Stimulated activated CD8-positive, alpha-beta memory T cell treated with anti-CD3 and anti-CD28 coated beads, Interleukin-2, amount 100 ng/mL, for 1 hour (primary cell): ENCODE measurements at places on chromosomes 1 and 21.

DNA sequence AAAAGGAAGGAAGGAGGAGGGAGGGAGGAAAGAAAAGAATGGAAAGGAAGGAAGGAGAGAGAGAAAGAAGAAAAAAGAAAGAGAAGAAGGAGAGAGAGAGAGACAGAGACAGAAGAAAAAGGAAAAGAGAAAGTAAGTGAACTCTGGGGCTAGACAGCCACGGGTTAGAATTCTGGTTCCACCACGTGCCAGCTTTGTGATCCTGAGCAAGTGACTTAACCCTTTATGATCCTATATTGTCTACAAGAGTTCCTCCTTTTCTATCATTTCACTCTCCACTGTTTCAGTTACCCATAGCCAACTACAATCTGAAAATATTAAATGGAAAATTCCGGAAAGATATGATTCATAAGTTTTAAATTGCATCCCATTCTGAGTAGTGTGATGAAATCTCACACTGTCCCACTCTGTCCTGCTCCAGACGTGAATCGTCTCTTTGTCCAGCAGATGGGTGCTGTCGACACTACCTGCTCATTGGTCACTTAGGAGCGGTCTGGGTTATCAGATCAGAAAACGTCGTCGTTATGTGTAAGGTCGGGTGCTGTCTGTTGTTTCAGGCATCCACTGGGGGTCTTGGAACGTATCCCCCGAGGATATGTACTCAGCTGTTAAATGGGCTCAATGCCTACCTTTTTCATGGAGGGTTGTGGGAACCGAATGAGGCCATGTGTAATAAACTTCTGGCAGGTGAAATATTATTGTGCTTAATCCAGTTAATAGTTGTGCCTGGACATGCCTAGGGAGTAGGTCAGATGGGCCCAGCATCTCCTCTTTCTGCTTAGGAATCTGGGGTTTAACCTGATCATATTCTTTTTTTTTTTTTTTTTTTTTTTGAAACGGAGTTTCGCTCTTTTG lies 19.1 kb downstream of the TMEM51 start:
- no peak for DNase-seq

- DNase-seq, result no peak
These were observed 28.5 kb downstream of the HUNK start for GRCh38 chr21:31901315-31901714.

DNA sequence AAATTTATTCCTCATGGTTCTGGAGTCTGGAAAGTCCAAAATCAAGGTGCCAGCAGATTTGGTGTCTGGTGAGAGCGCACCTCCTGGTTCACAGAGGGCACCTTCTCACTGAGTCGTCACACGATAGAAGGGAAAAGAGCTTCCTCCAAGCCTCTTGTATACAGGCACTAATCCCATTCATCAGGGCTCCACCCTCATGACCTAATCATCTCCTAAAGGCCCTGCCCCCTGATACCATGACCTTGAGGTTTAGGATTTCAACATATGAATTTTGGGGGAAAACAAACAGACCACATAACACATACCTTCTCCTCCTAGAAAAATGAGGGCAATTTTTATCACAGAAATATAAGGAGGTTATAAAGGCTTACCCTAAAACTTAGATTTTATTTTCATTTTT lies 88.0 kb upstream of the NFIA start:
- DNase-seq, result no peak

DNA sequence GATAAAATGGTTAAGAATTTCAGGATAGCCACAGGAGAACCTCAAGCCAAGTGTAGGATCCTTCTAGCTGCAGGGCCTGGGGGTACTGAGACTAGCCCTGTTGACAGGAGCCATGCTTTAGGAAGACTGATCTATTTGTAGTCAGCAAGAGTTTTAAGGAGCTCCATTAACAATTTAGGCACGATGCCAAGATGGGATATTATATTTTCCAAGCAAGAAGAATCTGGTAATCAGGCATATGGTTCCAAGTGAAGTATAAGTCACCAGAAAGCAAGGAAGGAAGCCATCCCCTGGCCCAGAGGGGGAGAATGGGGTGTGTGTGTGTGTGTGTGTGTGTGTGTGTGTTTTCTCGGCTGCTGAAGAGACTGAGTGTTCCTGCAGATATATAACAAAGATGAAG lies 7.0 kb downstream of the IFNAR2 start:
- no peak for DNase-seq

GRCh38 chr21:35249636-35250035 lies 200.5 kb upstream of the RUNX1 start:
- DNase-seq, result no peak

- no peak for DNase-seq
These were observed 26.2 kb upstream of the NFIA start for GRCh38 chr1:61056196-61056572.

GRCh38 chr1:161038523-161039153 lies at the start of gene TSTD1:
TSTD1 (minus strand) TSS chr1:161038964; CDS start chr1:161038889, 75 bp downstream.
- DNase-seq, result peak; percentile 73

DNA sequence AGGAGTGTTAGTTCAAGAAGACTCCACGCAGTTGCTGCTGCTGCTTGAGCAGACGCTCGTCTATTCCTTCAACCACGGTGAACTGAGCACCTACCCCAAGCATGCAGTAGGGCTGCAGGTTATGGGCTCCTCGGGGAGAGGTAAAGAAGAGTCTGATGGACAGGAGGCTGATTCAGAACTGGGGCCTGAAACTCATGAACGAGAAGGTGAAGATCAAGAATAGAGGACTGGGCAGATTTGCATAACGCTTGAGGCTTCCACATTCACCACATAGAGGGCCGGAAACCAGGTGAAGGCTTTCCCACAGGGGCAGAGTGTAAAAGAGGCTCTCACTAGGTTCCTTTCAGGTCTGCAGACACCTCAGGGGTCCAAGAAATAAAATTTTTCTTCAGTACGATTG lies 9.1 kb downstream of the ABCA4 start:
- no peak for DNase-seq

DNA sequence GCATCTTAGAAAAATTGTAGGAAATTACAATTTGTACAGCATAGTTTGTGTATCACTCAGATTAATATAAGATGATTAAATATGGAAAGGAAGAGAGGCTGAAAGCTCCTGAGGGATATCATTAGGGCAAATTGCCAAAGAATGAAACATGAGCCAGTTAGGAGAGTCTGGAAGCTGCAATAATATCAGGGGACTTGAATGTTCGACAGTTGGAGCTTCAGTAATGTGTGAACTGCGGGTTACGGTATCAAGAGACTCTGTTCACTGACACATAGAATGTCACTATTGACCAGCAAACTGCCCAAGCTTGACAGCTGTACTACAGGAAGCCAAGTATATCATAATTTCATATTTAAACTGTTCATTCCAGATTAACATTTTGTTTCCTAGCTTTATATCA lies 157.2 kb downstream of the DENND1B start:
- DNase-seq, result no peak

DNA sequence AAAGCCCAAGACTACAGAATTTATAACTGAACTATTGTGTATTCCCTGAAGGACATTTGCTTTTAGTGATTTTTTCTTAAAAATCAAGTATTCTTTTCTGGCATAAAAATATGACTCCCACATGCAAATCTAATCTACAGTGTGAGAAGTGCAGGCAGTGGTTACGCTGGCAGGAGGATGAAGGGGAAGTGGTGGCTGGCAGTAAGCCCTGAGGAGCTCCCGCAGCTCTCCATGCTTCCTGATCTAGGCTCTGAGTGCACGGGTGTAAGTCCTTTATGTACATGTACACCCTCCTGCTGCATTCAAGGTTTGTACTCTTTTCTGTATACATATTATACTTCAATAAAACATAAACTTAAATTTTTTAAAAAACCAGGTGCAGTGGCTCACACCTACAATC lies 67.5 kb upstream of the PRDX6 start:
- DNase-seq, result no peak

DNA sequence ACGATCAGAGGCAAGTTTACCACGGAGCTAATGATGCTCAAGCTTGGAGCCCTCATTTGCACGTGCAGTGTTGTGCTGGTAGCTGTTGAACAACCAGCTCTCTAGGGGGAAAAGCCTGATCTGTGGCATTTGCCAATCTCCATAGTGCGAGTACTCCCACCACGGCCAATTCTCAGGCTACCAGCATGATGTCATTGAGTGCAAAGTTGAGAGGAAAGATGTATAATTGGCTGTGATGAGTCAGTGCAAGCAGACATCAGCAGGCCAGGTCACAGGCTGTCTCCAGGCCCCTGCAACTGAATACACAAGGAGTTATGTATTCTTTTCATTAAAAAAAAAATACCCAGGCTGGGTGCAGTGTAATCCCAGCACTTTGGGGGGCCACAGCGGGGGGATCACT lies 233.1 kb upstream of the VAMP3 start:
- no peak for DNase-seq

DNA sequence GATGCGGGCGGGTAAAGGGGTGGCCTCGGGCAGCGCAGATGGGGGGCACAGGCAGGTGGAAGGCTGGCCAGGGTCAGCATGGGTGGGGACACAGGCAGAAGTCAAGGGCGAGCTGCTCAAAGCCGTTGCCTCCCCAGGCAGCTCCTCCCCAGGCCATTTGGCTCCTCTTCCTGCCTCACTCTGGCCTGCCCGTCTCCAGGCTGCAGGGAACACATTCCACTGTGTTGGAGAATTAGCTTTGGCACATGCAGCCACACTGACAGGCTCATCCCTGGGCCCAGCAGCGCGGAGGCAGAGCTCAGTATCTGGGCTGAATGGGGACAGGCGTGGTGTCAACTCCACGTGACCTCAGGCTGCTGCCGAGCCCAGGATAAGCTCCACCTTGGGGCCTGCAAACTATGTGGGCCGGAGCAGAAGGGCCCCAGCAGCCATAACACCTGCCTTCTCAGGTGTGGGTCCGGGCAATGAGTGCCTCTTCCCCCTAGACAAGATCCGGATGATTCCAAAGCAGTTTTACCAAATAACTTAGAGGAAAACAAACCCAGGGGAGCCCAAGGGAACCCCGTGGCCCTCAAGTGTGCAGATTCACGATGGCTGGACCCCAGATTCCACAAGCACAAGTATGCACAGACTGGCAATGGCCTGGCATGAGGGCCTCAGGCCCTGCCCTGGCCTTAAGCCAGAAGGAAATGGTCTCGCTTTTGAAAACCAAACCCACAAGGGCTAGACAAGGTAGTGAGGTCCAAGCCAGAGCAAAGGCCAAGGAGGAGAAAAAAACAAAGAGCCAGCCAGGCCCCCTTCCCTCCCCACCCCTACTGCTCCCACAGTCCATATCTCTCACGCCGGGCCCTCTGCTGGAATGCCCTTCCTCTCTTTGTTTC lies 40.2 kb downstream of the HSPG2 start:
- no peak for DNase-seq

GRCh38 chr1:97634758-97635157 lies 286.1 kb downstream of the DPYD start:
- no peak for DNase-seq

DNA sequence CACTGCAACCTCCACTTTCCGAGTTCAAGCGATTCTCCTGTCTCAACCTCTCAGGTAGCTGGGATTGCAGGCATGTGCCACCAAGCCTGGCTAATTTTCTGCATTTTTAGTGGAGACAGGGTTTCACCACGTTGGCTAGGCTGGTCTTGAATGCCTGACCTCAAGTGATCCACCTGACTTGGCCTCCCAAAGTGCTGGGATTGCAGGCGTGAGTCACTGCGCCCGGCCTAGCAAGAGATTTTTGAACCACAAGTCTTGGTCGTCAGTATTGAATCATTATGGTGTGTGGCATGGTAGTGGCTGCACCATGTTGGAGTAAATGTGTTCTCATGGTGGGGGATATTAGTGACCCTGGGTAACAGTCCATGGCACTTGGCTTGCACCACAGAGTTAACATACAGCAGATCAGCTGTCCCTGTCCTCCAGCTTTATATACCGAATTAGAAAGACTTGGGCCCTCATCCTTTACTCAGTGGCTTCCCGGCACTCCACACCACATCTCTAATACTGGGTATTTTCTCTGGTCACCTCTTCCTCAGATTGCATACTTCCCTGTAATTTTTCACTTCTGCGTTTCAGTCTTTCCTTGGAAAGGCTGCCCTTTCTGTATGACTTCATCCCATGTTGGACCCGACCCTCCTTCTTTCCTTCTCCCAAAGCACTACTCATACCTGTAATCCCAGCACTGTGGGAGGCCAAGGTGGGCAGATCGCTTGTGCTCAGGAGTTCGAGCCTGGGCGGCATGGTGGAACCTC lies 25.1 kb downstream of the AK4 start:
- no peak for DNase-seq

GRCh38 chr1:186985889-186986491 lies 157.2 kb downstream of the PLA2G4A start:
- no peak for DNase-seq

DNA sequence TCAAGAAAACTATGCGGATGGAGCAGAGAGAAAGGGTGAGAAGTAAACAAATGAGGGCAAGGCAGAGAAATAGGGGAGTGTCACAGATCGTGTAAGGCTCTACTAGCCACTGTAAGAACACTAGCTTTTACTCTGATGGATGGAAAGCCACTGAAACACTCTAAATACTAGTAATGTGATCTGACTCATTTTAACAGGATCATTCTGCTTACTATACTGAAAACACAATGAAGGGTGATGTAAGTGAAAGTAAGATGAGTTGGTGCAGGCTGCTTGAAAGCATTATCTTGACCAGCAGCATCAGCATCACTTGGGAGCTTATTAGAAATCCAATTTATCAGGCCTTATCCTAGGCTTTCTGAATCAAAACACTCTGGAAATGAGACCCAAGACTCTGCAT lies 32.7 kb downstream of the TUT4 start:
- no peak for DNase-seq

- DNase-seq, result no peak
These were observed 172.1 kb upstream of the ZRANB2 start for GRCh38 chr1:71252900-71253299.

- no peak for DNase-seq
These were observed 8.4 kb downstream of the MX2 start for GRCh38 chr21:41369920-41370839.

- no peak for DNase-seq
These were observed at the start of gene ZBTB18 for GRCh38 chr1:244050835-244051444. ZBTB18 (plus strand) TSS chr1:244051283; CDS start chr1:244051432, 149 bp downstream.

DNA sequence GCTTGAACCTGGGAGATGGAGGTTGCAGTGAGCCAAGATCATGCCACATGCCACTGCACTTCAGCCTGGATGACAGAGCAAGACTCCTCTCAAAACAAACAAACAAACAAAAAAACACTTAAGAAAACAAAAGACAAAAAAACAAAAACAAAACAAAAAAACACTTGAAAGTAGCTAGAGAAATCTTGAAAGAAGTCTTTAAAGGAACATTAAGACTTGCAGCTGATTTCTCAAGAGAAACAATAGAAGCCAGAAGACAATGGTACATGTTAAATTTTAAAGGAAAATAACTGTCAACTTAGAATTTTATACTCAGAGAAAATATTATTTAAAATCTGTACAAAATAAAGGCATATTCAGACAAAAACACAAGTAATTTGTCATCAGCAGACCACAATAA lies 71.3 kb downstream of the HLX start:
- no peak for DNase-seq

DNA sequence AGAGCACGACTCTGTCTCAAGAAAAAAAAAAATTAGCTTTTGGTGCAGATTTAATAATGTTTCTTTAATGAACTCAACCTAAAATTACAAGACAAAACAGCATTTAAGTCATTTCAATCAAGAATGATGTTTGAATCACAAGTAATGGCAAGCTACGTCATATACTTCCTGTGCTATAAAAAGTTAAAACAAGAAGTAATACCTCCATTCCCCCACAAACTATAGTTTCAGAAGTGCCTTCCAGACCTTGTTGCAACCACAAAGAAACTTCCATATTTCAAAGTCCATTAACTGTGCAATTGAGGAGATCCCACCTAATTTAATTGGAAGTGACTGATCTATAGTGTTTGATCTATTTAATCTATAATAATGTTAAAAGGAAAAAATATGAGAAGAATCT lies 15.1 kb downstream of the NRDC start:
- DNase-seq, result no peak
